AG04450 (cell line): ENCODE measurements at places on chromosomes 3 and 15. TPM values are rescaled to one million over a fixed set of nuclear protein-coding genes. Genes with fewer than 3 reads are reported as not detected.

The SPTSSB gene
- polyA plus RNA-seq: not detected in 2 replicates

- no peak for DNase-seq
Measured at GRCh38 chr15:41949401-41950126, 22.8 kb downstream of the EHD4 start.

DNA sequence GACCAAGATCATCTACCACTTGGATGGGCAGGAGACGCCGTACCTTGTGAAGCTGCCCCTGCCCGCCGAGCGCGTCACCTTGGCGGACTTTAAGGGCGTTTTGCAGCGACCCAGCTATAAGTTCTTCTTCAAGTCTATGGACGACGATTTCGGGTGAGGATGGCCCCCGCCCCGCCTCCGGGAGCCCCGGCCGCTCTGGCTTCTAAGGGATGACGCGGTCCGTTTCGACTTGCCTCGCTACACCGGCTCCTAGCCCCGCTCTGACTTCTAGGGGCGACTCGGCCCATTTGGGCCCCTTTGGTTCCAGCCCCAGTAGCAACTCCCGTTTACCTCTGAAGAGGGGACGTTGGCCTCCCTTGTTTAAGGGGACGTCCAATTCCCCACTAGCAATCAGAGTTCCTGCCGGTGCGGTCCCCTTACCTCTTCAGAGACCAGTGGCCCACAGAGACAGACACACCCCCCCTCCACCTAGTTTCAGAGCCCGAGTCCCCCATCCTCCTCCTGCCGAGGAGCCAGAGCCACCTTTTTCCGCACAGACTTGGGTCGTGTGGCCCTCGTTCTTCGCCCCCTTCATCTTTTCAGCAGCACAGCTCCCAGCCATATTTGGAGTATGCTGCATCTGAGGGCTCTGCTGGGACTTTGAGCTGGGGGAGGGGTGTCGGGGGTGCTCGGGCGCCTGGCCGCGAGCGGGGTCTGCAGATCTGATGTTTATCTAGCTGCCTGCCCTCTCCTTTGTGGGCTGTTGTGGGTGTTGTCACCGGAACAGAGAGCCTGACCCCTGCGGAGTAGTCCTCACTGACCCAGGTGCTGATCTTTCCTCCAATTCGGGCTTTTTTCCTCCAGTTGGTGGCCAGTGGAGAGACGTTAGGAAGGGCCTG lies 706 bp downstream of the DVL3 start:
- no peak for DNase-seq

DNA sequence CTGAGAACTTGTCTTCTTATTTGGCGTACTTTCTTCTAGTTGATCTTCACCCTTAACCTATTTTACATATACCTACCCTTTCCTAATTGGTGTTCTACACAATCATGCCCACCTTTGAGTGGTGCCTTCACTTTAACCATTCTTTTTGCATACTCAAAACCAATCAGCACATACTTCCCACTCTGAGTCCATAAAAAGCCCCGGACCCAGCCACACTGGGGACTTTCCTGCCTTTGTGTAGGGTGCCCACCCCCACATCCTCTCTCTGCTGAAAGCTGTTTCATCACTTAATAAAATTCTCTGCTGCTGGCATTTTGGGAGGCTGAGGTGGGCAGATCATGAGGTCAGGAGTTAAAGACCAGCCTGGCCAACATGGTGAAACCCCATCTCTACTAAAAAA lies 15.9 kb upstream of the CHST2 start:
- DNase-seq: no peak

DNA sequence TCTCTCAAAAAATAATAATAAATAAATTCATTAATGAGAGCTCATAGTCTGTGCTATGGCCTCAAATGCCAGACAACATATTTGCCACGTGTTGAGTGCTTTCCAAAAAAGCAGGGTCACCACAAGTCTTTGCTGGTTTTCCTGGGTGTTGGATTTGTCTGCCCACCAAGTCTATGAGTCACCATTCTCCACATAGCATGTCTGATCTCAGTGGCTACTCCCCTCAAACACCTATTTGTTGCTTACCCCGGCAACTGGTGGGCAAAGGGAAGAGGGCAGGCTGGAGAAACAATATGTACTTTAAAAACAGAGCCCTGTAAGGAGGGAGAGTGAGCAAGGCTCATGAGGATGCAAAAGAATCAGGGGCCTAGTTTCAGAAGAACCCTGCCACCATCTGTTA lies 120.0 kb upstream of the ARRDC4 start:
- no peak for DNase-seq

The NCEH1 gene
- 11.9 and 14.6 TPM in 2 replicates for polyA plus RNA-seq

DNA sequence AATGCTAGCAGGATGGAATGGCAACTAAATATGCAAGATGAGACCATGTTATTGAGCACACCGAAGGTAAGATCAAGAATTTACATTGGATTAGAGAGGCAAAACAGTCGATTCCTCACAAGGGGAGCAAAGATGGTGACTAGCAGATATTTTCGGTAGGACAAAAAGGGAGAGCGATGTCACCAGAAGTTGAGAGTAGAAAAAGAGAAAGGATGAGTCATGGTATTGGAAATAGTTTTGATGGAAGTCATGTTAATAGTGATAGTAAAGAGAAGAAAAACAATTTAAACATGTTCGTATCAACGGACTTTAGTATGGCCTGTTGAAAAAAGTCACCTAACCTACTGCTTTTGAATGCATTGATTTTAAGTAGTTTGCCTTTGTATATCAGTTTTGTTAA lies 55.0 kb downstream of the UBE2E2 start:
- no peak for DNase-seq

GRCh38 chr3:143294188-143294587 lies 174.6 kb downstream of the CHST2 start:
- DNase-seq: no peak

DNA sequence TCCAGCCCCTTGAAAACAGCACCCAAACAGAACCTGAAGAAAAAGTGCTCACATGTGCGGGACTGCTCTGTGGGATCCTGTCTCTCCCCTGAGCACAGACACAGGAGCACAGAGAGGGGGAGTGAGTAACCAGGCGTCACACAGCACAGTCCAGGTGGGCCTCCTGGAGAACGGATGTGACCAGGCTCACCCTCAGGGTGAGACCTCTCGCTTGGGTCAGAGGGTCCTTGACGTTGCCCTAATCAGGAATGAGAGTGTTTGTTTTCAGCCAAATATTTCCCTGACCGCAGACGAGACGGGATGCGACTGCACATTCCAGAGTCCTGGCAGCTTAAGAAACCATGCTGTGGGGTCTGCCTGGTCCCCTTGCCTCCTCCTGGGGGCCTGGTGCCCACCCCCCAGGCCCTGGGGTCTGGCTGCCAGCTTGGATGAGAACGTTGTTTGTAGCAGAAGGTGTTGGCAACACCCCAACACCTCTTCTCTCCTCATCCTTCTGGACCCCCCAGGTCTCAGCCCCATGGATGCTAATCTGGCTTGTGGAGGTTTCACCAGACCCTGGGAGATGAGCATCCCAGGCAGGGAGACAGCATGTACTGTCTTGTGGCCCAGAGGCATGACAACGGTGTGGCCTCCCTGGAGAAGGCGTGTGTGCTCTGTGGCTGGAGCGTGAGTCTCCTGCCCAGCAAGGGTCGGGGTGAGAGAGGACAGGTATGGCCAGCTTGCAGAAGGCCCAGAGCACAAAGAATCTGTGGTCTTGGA lies 42.1 kb upstream of the SLC6A6 start:
- no peak for DNase-seq

The BLOC1S6 gene
- 29.9 and 39.0 TPM in 2 replicates for polyA plus RNA-seq

- DNase-seq: peak; percentile 43
Measured at GRCh38 chr3:153295901-153296300, 133.9 kb downstream of the RAP2B start.

The CDV3 gene
- 131 and 164 TPM in 2 replicates for polyA plus RNA-seq

DNA sequence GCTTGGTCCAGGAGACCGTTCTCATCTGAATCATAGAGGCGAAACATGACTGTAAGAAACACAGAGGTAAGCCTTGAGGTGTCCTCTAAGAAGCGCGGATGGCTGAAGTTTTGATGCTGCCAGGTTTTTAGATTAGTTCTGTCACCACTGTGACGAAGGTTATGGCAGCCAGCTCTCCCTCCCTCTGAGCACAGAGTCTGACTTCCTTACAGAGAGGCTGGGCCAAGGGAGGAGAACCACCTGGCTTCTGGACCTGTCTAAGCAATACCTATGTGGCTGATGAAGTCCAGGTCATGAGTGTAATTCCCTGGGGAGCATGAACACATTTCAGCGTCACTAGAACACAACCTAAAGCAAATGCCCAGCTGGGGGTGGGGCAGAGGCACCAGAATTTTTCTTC lies 77.4 kb downstream of the DGKG start:
- no peak for DNase-seq

The CP gene
- 0.10 TPM in 1 of 2 replicates, not detected in the other for polyA plus RNA-seq

The CCR2 gene
- polyA plus RNA-seq: not detected in 2 replicates

GRCh38 chr3:16468002-16468335 lies 45.5 kb downstream of the RFTN1 start:
- no peak for DNase-seq

The COL6A5 gene
- polyA plus RNA-seq: not detected in 2 replicates

DNA sequence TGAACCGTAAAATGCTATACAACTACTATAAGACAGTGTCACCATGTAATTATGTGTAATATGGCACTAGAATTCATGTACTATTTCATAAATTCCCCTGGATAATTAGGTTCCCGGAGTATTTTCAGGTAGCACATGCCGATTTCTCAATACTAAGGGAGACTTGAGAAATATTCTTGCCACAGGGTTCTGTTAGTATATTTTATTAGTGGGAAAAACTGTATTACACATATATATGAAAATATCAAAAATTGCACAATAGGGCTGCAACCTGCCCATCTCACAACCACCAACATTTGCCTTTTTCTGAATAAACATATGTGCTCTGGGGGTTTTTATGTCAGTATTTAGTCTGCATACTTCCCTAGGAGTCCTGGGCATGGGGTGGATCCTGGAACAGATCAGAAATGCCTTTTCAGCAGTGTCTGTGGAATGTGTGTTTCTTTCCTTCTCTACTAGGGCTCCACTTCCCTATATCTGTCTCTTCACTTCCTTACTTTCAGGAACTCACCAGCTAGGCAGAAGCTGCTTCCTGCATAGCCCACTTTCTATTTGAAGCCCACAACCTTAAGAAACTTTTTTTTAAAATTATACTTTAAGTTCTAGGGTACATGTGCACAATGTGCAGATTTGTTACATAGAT lies 87.5 kb downstream of the RPL39L start:
- no peak for DNase-seq

GRCh38 chr3:171979081-171979480 lies 60.3 kb upstream of the FNDC3B start:
- DNase-seq: no peak

The NEK11 gene
- 3.2 and 4.0 TPM in 2 replicates for polyA plus RNA-seq

The MST1R gene
- 0.10 and 0.41 TPM in 2 replicates for polyA plus RNA-seq

GRCh38 chr3:194212161-194212844 lies 76.4 kb downstream of the HES1 start:
- no peak for DNase-seq

The DNASE1L3 gene
- polyA plus RNA-seq: not detected in 2 replicates

GRCh38 chr3:52551118-52551517 lies 14.7 kb downstream of the UQCC5 start:
- no peak for DNase-seq

GRCh38 chr15:38038659-38039442 lies 104.4 kb downstream of the TMCO5A start:
- DNase-seq: peak; percentile 56

The ZNF774 gene
- 1.1 and 2.3 TPM in 2 replicates for polyA plus RNA-seq

DNA sequence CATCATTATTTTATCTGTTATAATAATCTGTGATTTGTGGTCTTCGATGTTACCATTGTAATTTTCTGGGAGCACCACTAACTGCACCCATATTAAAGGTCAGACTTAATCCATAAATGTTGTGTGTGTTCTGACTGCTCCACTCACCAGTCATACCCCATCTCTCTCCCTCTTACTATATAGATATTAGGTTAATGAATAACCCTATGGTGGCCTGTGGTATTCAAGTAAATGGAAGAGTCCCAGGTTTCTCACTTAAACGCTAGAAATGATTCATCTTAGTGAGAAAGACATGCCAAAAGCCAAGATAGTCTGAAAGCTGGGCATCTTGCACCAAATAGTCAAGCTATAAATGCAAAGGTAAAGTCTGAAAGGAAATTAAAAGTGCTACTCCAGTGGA lies 1358.5 kb downstream of the ROBO2 start:
- DNase-seq: no peak

DNA sequence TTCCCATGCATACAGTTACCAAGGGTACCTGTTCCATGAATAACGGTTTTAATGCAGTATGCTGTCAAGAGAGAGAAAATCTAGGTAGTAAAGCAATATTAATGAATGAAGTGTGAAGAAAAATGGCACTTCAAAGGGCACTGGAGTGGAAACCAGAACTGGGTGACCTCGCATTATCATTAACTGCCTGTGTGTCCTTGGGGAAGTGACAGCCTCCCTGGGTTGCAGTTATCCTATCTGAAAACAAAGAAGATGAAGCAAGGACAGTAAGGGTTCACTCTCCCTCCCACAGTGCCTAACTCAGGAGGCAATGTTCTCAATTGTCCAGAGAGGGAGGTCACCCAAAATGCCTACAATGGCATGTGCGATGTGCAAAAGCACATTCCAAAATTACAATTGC lies 15.1 kb downstream of the MTHFS start:
- no peak for DNase-seq

The MGLL gene
- 49.1 and 51.5 TPM in 2 replicates for polyA plus RNA-seq
